Lower lobe of right lung (tissue), 2 donors: ENCODE measurements at places on chromosomes 1 and 21. TPM values are rescaled to one million over a fixed set of nuclear protein-coding genes. Genes with fewer than 3 reads are reported as not detected.

GRCh38 chr1:156750191-156750672 is 1.2 kb downstream of the HDGF start:
- peak overlapping the region; percentile 95 for H3K4me3 ChIP-seq
- peak overlapping the region; percentile 99 for H3K27ac ChIP-seq
- DNase-seq = peak; percentile 52
- no peaks in the 10 kb centered on the region for H3K27me3 ChIP-seq
- peaks cover 58% of the 10 kb centered on the region for H3K4me1 ChIP-seq

DNA sequence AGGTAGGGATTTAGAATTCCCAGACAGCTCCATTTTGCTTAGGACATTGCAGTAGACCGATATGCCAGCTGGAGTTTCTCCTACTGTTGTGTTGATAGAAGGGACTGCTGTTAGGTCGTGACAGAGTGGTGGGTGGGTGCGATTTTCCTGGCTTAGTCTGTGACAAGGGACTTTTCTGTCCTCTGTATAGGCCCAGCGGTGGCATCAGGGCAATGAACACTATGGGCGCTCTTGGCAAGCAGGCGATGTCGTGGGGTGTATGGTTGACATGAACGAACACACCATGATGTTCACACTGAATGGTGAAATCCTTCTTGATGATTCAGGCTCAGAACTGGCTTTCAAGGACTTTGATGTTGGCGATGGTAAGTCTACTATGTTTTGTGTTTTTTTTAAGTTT is 321.8 kb downstream of the ZP4 start:
- H3K4me3 ChIP-seq = no peak overlapping the region
- H3K27me3 ChIP-seq = no peaks in the 10 kb centered on the region
- H3K27ac ChIP-seq = no peak overlapping the region
- no peaks in the 10 kb centered on the region for H3K4me1 ChIP-seq

FHAD1 gene
- total RNA-seq = 14.3 TPM

EPB41 gene
- 58.6 TPM for total RNA-seq

AMPD1 gene
- total RNA-seq = 0.21 TPM
